CD4-positive, alpha-beta T cell treated with Interleukin-1 beta for 1 hour (primary cell): ENCODE measurements at places on chromosomes 2 and 18.

DNA sequence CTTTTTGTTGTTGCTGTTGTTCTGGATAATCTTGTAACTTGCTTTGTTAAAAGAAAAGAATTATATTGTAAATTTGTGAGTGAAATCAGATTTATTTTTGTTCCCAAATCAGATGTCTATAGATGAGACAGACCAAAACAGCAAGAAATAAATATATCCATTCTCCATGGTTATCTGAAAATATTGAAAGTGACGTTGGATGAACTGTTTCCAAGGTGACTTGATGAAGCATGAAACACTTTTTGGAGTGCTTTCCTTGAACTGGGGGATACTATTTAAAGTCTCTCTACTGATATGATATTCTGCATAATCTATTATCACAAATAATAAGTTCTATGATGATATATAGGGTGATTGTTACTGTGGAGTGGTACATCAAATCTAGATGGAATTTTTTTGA is 315.4 kb upstream of the THUMPD2 start:
- no peak for DNase-seq

DNA sequence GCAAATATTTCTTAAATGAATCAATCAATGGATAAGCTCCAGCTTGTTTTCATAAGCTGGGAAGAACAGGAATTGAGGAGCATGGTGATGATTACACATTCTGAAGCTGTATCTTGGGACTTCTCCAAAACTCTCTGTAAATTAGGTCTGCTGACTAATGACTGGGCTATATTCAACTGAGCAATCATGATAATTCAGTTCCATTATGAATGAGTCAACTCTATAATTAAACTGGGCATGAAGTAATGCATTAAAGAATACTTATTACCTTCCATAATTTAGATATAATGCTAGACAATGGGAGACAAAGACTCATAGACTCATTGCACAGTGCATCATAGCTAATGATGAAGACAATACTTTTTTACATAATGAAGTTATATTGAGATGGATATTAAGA is 207.4 kb downstream of the CBLN2 start:
- DNase-seq: no peak

DNA sequence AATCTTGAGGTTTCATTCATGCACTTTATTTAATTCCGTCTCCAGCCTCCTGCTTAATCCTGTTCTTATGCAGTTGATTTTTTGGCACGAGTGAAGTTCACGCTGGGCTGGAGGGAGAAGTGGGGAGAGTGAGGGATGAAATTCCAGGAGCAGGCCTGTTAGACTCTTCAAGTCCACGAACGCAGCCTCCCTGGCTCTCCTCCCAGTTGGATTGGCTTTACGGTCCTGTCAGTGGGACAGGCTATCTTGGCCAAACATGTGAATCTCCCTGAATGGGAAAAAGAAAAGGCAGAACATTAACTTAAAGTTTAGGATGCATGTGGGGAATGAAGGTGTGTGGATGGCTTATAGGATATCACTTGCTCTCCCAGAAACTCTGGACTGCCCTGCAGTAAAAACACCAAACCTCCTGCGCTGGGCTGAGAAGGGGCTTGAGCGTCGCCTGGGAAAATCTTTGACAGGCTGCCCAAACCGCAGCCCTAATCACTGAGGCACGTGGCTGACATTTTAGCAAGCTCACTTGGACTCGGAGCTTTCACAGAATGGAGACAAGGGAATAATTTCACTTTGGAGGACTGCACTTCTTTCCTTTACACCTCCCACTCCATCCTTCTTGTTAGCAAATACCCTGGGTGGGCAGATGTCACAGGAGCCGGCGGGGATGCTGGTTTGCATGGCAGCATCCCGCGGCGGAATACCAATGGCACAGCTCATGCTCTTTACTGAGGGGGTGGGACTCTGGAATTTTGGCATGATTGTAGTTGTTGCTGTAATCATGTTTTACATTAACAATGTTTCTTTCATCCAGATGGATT is 93.9 kb downstream of the ACKR3 start:
- DNase-seq: no peak

- DNase-seq: no peak
Measured at GRCh38 chr18:27606741-27607140, 421.6 kb upstream of the CHST9 start.

DNA sequence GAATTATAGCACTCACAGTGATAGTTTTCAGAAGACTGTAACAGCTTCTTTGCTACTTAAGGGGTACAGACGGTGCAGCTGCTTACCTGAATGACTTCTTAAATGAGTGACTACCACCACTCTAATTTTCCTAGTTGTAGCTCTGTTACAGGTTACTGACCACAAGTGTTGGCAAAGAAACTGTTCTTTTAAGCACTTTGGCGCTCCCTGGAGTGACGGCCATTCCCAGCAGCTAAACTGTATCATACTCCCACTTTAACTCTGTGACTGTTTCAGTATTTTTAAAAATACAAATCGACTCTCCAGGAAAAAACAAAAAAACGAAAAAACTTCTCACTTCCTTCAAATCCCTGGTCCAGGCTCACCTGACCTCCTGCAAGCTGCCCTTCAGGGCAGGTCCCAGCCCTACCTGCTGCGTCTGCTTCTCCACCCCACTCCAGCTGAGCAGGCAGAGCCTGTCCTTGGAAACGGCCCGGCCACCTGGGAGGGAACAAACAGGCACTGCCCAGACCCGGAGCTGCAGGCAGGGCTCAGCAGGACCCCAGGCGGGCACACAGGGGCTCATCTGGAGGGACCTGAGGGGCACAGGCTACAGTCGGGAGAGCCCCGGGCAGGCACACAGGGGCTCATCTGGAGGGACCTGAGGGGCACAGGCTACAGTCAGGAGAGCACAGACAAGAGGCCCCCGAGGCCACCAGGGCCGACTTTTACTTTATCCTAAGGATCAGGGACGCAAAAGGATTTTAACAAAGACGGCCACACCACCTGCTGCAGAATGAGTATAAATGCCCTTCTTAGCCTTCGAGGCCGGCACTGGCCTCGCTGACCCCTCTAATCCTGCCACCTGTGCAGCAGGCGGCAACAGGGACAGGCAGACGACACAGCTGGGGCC is 24.5 kb downstream of the SLC66A2 start:
- DNase-seq: no peak

DNA sequence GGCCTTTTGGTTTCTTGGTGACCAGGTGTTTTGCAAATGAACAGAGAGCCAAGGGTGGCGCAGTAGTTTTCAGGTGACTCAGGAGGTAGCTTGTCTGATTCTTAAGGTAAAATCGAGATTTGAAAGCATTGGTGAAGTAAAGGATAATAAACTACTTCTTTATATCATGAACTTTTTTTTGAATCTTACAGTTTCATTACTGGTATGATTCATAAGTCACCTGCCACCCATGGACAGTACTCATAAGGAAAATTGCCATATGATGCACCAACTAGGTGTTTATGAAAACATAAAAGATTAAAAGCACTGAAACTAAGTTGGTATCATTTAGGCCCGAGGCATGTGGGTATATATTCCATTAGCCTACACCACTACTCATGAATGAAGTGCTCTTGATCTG is 84.1 kb upstream of the MGAT5 start:
- no peak for DNase-seq

DNA sequence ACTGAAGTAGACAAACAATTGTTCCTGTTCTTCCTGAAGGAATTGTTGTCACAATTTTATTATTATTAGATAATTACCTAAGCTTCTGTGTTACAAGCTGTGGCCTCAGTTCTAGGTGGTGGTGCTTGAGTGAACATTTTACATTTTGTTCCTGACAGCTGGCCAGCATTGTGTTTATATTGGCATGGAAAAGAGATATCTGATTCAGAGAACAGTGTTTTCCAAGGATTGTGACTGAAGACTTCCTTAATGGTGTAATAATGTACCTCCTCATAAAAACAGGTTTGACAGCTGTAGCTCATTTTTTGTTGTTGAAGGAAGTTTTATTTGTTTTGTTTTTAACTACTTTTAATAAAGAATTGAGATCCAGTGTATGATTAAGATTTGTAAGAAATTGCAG is 95.2 kb downstream of the EPB41L5 start:
- DNase-seq: no peak

DNA sequence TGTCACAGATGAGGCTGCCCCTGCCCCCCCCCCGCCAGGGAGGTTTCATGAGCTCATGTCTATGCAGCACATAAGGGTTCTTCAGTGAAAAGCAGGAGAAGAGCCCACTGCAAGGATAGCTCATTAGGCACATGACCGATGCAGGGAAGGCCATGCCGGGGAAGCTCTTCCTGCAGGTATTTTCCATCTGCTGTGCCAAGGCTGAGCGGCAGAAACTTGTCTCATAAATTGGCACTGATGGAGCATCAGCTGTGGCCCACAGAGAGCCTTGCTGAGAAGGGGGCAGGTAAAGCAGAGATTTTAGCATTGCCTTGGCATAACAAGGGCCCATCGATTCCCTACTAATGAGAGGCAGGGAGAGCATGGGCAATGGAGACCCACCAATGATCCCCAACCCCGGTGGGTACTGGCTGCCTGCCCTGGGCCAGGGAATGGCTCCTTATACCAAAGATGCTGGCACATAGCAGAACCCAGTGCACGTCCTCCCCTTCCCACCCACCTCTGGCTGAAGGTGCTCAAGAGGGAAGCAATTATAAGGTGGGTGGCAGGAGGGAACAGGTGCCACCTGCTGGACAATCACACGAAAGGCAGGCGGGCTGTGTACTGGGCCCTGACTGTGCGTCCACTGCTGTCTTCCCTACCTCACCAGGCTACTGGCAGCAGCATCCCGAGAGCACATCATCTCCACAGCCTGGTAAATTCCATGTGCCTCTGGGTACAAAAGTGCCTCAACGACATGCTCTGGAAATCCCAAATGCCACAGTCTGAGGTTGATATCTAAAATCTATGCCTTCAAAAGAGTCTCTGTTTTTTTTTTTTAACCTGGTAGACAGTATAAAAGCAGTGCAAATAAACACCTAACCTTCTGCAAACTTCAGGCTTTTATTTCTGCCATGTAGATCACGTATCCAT is 41.4 kb downstream of the STEAP3 start:
- DNase-seq: peak; percentile 26

GRCh38 chr2:233395687-233396086 is 41.4 kb downstream of the DGKD start:
- no peak for DNase-seq

GRCh38 chr18:11322716-11323115 is 173.3 kb upstream of the PIEZO2 start:
- no peak for DNase-seq

- no peak for DNase-seq
Measured at GRCh38 chr2:219204425-219205164, 2.0 kb upstream of the ZFAND2B start.

GRCh38 chr2:42706836-42707235 is 57.1 kb downstream of the OXER1 start:
- no peak for DNase-seq

- no peak for DNase-seq
Measured at GRCh38 chr2:106708209-106708608, 177.8 kb downstream of the ST6GAL2 start.

- peak; percentile 34 for DNase-seq
Measured at GRCh38 chr2:118046634-118047210, 32.9 kb upstream of the CCDC93 start.

- no peak for DNase-seq
Measured at GRCh38 chr18:8124232-8125146, 484.7 kb upstream of the RAB12 start.

DNA sequence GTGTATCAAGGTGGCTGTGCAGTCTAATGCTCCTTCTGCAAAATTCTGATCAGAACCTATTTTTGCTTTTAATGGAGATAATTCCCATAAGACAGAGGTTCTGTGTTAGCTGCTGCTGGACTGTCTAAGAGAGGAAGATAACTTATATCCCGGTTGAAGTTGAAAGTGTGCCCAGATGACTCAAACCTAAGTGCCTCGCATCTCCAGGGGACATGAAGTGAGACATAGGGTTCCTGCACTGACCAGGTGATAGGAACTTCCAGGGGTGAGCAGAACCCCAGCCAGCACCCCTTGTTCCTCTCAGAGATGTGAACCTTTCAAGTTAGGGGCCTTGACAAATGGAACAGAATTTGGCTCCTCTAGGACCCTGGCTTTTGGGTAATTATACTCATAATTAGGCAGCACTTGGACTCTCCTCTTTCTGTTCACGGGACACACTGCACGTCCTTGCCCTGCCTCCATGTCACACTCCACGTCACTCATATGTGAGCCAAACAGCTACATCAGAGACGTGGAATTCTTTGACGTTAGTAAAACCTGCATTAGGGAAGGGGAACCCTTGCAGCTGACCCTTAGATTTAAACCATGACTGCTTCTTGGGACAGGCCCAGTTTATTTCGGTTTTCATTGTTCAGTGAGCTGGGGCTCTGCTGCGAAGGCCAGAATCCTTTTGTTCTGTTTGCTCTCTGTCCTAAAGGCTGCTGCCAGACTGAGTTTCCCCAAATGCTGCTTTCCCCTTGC is 104.5 kb upstream of the ALPP start:
- DNase-seq: no peak

GRCh38 chr2:54099829-54100585 is 15.4 kb upstream of the ACYP2 start:
- DNase-seq: peak; percentile 68

- no peak for DNase-seq
Measured at GRCh38 chr2:163808406-163808805, 72.6 kb upstream of the FIGN start.

- no peak for DNase-seq
Measured at GRCh38 chr2:202450785-202451184, 74.7 kb downstream of the BMPR2 start.

- DNase-seq: no peak
Measured at GRCh38 chr2:105291981-105292380, 37.6 kb downstream of the TGFBRAP1 start.

GRCh38 chr2:8203364-8203763 is 478.5 kb upstream of the ID2 start:
- no peak for DNase-seq

DNA sequence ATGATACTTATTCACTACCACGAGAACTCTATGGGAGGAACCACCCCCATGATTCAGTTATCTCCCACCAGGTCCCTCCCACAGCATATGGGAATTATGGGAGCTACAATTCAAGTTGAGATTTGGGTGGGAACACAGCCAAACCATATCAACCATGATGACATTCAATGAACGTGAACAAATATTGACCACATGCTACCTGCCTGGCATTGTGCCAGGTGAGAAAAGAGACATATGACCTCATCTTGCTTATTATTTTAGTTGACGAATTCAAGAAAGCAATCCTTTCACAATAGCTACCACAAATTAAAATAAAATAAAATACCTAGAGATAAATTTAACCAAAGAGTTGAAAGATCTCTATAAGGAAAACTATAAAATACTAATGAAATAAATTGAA is 286.5 kb upstream of the CRIM1 start:
- no peak for DNase-seq
